ENCODE measurements at places on chromosomes 12 and 14.
A peak's percentile ranks its signal among the peaks of the same experiment; 100 is the strongest.

GRCh38 chr14:104284107-104284592 lies 145.8 kb downstream of the KIF26A start:
- DNase-seq, result no peak

- DNase-seq, result no peak
Measured at GRCh38 chr12:100942984-100943749, 148.6 kb downstream of the ANO4 start.

- DNase-seq, result no peak
Measured at GRCh38 chr12:51686727-51687126, 95.7 kb downstream of the SCN8A start.

DNA sequence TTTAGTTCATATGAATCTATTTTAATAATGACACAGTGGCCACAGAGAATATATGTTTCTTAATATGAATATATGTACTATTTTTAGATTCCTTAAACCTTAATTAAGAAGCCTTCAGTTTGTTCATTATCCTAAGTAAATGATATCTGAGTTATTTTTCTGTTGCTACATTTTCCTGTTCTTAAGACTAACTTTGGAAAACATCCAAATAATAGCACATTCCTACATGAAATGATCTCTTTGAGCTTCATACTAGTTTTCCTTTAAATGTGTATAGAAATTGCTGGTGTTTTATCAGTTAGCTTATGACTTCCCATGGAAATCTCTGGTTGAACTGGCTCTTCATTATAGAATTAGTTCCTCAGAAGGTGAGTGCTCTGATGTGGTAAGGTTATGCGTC lies 72.1 kb downstream of the POLR3B start:
- DNase-seq, result no peak

- no peak for DNase-seq
Measured at GRCh38 chr12:20807192-20808080, 3.1 kb upstream of the SLCO1B3 start.

GRCh38 chr12:101010896-101011295 lies 199.1 kb downstream of the SLC5A8 start:
- no peak for DNase-seq

- no peak for DNase-seq
Measured at GRCh38 chr14:34120185-34120977, 169.5 kb upstream of the EGLN3 start.

DNA sequence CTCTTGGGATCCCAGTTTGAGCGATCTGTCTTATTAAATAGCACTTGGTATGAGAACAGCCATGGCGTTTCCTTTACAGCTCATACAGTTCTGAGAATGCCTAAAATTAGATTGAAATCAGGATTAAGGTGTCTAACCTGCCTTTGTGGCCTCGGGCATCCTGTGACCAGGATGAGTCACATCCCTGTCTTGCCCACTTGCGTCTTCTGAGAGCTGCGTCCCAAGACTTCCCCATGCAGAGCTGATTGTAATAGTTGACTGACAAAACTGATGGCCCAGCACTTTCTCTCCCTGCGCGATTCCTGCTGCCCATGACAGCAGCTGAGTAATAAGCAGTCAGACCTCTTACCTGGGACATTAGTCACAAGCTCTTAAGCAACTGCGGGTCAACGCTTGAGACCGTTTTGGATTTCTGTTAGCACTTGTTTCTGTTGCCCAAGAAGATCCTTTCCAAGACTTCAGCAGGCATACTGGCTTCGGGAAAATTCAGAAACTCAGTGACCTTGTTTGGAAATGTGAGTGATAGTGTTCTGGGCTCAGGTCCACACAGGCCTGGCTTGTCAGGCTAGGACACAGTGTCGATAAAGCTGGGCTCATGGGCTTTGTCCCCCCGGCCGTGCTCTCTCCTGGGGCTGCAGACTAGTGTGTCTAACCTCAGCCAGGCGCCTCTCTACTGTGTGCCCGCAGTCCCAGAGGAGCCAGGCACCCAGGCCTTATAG lies 169.9 kb upstream of the HIF1A start:
- DNase-seq, result peak; percentile 59

DNA sequence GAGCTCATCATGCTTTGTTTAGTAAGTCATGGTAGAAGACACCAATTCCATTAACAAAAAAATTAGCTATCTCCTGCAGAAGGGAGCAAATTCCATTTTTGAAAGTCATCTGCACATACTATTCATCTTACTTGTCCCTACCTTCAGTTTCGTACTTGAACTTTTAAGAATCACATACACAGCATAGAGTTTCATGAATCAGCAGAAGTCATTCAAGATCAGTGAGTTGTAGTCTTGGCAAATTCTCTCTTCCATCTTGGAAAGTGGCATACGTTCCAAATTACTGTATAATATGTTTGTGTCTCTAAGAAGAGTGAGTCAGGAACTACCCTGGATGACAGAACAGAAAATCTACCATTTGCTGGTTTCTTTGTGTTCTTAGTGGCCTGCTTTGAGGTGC lies 14.1 kb downstream of the VRK1 start:
- no peak for DNase-seq

DNA sequence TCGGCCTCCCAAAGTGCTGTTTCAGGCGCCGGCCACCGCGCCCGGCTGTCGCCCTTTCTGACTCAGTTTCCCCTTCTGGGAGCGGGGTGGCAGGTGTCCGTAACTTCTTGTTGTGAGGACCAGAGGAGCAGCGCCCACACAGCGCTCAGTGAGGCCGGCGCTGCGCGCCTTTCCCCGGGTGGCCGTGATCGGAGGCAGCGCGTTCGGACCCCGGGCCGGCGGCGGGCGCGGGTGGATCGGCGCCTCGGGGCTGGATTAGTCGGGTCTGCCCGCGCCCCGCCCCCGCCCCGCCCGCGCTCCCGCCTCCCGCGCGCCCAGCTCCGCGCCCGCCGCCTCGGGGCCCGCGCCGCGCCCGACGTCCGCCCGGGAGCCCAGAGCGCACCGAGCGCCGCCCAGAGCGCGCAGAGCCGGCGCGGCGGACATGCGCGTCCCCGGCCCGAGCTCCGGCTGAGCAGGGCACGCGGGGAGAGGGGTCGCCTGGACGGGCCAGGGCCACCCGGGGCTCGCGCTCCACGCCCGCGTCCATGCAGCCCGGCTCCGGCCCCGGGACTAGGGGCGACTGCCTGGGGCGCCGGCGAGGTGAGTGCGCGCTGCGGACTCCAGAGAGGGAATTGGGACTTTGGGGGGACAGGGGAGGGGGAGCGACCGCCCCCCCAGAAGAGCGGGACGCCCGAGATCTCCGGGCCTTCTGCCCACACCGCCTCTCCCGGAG lies 50.6 kb downstream of the LRCOL1 start:
- DNase-seq, result peak; percentile 45

DNA sequence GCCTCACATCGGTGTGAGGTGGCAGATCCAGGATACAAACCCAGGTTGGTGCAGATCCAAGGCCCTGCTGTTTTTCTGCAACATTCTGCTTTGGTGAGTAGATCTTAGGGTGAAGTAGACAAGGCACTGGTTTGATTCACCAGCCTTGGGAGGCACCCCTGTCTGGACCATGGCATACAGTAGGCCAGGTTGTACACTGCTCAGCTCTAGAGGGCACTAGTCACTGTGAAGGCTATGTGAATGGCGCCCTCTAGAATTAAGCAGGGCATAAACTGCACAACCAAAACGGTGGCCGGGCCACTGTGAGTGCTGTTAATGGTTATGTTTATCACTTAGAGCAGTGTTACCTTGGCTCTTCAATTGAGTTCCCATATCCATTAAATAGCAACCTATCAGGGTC lies 280.6 kb upstream of the PWP1 start:
- DNase-seq, result no peak

GRCh38 chr12:65765436-65765813 lies 58.9 kb upstream of the HMGA2 start:
- no peak for DNase-seq

DNA sequence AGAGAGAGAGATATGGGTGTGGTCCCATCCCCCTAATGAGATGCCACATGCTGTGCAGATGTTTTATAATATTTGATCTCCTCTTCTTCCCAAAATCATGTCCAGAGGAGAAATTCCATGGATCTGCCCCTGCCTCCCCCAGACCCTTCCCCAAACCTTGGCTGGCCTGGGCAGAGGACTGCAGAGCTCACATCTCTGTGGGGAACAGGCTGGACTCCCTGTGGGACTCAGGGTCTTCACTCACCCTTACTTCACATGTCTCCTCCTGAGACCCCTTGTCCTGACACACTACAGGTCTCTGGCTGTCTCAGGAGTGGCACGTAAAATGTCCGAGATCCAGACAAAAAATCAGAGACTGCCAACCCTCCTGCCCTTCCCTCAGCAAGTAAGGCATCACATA lies 76.0 kb upstream of the CAPRIN2 start:
- no peak for DNase-seq

DNA sequence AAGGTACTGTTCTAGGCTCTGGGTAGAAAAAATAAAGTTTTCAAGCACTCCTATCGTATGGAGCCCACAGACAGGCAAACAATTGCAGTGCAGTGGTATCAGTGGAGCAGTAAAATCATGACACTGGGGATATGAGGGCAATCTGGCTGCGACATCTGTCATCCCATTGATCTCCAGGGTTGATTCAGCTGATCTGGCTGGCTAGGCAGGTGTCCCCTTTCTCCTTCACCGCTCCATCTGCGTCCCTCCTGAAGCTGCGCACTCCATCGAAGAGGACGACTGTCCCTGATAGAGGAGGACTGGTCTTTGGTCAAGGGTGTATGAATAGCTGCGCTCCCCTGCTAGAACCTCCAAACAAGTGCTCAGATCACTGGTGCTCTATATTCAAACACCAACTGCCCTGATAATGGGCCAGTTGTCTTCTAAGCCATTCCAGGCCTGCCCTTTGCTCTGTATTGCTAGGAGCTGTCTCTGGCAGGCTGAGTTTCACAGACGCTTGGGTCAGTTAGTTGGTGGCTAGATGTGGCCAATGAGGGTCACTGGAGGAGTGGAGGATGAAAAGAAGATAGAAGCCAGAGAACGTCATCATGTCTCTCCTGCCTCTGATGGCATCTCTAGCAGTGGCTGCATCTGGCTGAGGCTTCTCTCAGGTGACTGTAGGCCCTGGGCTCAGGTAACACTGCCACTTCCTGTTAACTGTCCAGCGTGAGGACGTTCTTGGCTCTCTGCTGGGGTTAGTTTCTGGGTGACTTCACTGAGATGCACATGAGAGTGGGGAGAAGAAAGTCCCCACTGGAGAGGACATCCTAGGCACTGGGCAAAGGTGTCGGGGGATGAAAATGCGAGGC lies 205.0 kb upstream of the FOXN3 start:
- DNase-seq, result no peak

DNA sequence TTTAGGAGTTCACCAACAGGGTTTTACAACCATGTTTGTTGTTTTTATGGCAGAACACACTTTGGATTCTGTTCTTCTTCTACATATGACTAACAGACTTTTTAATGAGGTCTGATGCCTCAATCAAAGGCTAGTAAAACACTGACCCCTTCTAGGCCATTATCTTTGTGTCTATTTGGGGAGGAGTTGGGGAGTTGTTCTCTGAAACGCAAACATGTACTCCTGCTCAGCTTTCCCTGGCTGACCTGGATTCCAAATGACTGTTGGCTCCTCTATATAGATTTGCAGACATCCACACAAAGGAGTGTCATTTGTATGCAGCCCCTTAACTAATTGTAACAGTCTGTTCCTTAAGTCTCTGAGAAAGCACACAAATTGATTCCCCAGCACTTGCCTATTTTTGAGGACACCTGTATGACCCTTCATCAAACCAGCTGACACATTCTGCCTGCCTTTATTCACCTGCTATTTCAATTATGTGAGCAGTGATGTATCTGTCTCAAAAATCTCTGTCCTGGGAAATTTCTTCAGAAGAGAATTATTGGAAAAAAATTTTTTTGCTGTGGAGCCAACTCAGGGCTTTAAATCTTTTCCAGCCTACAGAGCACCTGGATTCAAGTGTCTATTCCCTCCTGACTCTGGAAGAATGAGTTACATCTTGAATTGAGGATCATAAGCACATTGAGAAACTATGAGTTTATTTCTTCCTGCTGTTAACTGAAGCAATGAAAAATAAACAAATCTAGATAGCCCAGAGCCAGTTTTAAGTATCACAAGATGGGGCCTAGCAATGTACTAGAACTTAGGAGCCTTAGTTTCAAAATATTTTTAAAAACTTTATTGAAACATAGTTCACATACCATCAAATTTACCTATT lies 417.2 kb downstream of the RAD51B start:
- peak; percentile 29 for DNase-seq

GRCh38 chr12:49533331-49533730 lies 5.5 kb upstream of the KCNH3 start:
- DNase-seq, result no peak

DNA sequence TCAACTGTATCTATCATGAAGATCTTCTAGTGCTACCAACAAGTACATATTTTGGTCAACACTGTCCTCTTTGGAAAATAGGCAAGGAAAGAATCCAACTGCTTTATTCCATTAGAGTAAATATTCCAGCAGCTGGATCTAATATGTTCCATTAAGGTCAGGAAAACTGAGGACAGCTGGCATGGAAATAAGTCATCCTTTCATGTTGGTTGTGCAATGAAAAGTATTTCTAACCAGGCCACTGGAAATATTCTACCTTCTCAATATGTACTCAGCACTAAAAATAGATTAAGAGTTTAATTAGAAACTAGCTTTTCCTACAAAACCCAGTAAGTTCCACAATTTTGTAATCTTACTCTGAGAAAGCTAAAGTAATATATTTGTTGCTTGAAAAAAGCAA lies 19.6 kb downstream of the HIGD1C start:
- DNase-seq, result no peak

DNA sequence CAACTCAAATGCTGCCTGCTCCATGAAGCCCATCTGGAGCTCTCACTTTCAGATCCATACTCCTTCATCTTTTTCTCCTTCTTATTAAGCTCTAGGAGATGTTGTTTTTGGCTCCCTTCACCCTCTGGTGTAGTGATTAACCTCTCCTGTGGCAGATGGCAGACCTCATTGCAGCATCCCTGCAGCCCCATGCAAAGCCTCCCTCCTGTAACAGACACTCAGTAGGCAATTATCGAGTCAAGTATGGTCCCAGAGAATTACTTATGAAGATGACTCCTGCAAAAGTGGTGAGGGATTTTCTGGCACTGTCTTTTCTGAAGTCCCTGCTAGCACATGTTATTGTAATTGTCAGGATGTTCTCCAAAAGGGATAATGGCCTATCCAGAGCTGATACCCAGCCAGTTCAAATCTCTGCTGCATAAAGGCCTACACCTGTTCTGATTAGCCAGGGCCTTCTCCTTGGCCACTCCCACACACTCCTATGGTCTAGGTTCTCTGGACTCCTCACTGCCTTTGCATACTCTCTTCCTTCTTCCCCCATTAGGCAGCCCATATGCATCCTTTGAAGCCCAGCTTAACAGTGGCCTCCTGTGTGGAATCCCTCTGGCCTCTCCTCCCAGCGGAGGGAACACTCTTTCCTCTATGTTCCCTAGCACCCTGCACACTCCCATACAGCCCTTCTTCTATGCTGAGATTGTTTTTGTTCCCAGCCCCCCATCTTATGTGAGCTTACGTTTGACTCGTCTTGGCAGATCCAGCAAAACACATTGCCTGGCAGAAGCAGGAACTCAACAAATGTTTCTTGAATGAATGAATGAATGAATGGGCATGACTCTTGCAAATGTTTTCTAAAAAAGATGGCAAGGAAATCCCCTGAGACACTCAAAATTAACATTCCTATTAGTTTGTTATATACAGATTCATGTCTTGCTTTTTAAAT lies 43.9 kb upstream of the MDM1 start:
- no peak for DNase-seq

Measured in Ammon's horn (tissue), 1 donor.